ENCODE measurements at places on chromosomes 2 and 18. TPM values are rescaled to one million over a fixed set of nuclear protein-coding genes. Genes with fewer than 3 reads are reported as not detected.

GRCh38 chr2:64383016-64383591 is 70.9 kb upstream of the LGALSL start:
- no peaks in the 10 kb centered on the region for H3K36me3 ChIP-seq
- no peak for DNase-seq
- H3K27me3 ChIP-seq, result peaks cover 26% of the 10 kb centered on the region
- no peak overlapping the region for H3K27ac ChIP-seq
- H3K4me1 ChIP-seq, result no peaks in the 10 kb centered on the region

DNA sequence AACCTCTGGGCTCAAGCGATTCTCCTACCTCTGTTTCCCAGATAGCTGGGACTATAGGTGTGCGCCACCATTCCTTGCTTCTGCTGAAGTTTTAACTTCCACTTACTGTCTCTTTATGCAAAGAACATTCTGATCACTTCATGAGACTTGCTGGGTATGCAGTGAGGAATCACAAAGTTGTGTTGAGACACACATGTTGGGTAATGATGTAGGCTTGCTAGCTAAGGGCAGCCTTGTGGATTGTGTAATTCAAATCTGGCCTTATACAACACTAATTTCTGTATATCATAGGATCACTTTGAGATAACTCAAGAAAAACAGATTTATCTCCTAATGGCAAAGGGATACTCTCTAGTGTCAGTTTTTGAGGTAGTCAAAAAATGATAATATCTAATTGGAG is 24.2 kb downstream of the XRCC5 start:
- H3K27ac ChIP-seq, result no peak overlapping the region
- H3K4me3 ChIP-seq, result no peak overlapping the region
- no peak for DNase-seq
- H3K4me1 ChIP-seq, result no peaks in the 10 kb centered on the region

The IL1R2 gene
- polyA plus RNA-seq, result 1.2 TPM

DNA sequence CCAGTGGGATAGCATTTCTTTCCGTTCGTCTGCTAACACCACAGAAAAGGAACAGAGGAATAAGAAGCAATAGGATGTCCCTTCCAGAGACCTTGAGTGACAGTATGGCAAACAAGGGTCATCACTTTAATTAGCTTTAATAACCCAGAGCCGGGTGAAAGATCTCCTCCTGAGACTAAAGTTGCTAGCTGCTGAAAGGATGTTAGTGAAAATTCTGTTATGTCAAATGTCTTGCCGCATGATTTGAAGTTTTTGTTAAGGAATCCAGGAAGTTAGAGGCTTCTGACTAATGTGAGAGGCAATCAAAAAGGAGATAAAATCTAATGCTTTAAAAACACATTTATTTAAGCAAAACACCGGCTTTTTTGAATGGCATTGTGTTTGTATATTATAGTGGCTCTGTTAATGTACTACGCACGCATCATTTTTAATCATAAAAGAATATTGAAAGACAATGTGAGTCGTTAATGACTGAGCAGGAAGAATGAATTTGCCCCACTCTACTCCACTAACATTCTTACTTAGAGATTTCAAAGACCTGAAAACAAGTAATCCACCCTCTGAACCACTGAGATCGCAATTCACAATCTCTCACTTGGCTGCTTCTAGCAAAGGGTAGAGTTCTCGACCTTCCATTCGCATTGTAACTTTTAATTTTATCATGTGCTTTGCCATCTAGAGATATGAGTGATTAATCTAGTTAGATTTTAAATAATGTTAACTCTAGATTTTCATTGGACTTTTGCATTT is 536.6 kb downstream of the LRRTM4 start:
- H3K36me3 ChIP-seq, result no peaks in the 10 kb centered on the region
- DNase-seq, result no peak
- H3K4me1 ChIP-seq, result no peaks in the 10 kb centered on the region
- no peak overlapping the region for H3K4me3 ChIP-seq

- DNase-seq, result no peak
- H3K4me1 ChIP-seq, result no peaks in the 10 kb centered on the region
- H3K36me3 ChIP-seq, result no peaks in the 10 kb centered on the region
- H3K27me3 ChIP-seq, result no peaks in the 10 kb centered on the region
Measured at GRCh38 chr18:65527879-65528633, 222.8 kb upstream of the CDH7 start.

- no peak for DNase-seq
- H3K4me1 ChIP-seq, result no peaks in the 10 kb centered on the region
- H3K27ac ChIP-seq, result no peak overlapping the region
- H3K4me3 ChIP-seq, result no peak overlapping the region
Measured at GRCh38 chr2:150802635-150803034, 315.2 kb upstream of the RND3 start.

- H3K36me3 ChIP-seq, result peaks cover 11% of the 10 kb centered on the region
- H3K4me1 ChIP-seq, result no peaks in the 10 kb centered on the region
- no peak overlapping the region for H3K27ac ChIP-seq
- H3K4me3 ChIP-seq, result no peak overlapping the region
Measured at GRCh38 chr18:9862686-9863085, 23.1 kb upstream of the TXNDC2 start.

DNA sequence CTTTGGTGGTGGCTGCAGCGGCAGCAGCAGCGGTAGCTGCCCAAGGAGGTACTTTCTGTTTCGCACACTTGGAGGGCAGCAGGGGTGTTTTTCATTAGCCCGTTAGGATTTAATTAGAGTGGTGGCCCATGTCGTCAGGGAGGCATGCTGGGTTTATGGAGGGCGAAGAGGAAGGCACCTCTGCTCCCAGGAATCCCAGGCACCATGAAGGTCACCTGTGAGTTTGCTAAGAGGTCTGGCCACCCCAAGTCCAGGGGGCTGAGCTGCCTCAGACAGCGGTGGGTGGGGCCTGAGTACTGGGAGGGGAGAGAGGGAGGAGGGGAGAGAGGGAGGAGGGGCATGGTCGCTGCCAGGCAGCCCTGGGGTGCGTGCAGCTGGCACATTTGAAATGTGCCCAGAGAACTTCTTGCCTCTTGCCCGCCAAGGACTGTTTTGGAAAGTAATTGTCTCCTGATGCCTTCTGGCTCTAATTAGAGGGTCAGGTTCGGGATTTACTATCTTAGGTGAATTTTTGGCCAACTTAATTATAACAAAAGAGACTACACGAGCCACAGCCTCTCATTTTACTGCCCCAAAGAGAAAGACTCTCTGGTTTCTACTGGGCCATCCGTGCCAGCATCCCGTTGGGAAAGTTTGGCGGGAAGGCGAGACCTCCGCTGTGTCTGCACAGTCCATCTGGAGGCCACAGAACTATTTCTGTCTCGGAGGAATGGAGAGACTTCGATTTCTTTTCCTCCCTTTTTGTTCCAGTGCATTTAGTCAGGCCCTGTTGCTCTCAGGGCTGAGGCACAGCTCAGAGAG is 62.0 kb downstream of the GLI2 start:
- DNase-seq, result peak; percentile 47
- H3K27ac ChIP-seq, result 0 out of 2 replicates have a peak overlapping the region, but pooled peaks have one; percentile 3
- H3K36me3 ChIP-seq, result no peaks in the 10 kb centered on the region

The EHD3 gene
- polyA plus RNA-seq, result 27.1 TPM

The GALR1 gene
- polyA plus RNA-seq, result not detected

GRCh38 chr2:102485147-102485785 is 12.2 kb downstream of the SLC9A4 start:
- peaks cover 9% of the 10 kb centered on the region for H3K27me3 ChIP-seq
- H3K4me1 ChIP-seq, result no peaks in the 10 kb centered on the region
- H3K36me3 ChIP-seq, result no peaks in the 10 kb centered on the region
- H3K27ac ChIP-seq, result no peak overlapping the region

DNA sequence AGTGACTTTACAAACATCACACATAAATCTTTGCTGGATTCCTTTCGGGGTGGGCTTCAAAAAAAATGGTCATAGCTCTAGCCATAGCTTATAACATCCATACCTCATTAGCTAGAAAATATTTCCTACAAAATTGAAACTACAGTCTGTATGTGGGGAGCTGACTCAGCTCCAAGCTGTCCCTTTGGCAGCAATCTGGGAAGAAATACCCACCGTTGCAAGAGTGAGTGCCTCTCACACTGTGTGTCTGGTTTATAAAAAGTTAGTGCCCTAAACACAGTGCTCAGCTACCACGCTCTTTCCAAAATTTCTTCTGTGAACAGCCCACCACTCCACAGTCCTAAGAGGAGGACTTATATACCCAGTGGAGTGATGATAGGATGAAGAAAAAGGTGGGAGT is 170.1 kb downstream of the RBM43 start:
- DNase-seq, result peak; percentile 40
- no peak overlapping the region for H3K27ac ChIP-seq
- H3K4me1 ChIP-seq, result no peaks in the 10 kb centered on the region
- no peaks in the 10 kb centered on the region for H3K27me3 ChIP-seq
- no peak overlapping the region for H3K4me3 ChIP-seq

- no peak overlapping the region for H3K4me3 ChIP-seq
- no peak for DNase-seq
- no peak overlapping the region for H3K27ac ChIP-seq
- H3K4me1 ChIP-seq, result no peaks in the 10 kb centered on the region
- no peaks in the 10 kb centered on the region for H3K27me3 ChIP-seq
Measured at GRCh38 chr2:108080177-108080576, 93.9 kb downstream of the SLC5A7 start.

DNA sequence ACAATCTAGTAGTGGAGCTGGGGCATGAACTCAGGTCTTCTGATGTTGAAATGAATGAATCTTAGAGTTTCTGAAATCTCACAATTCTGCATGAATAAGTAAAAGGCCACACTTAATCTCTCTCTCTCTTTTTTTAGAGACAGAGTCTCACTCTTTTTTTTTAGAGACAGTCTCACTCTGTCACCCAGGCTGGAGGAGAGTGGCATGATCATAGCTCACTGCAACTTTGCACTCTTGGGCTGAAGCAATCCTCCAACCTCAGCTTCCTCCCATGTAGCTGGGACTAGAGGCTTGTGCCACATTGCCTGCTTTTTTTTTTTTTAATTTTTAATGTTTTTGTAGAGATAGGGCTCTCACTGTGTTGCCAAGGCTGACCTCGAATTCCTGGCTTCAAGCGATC is 68.9 kb upstream of the THOC1 start:
- no peaks in the 10 kb centered on the region for H3K4me1 ChIP-seq
- no peaks in the 10 kb centered on the region for H3K36me3 ChIP-seq

DNA sequence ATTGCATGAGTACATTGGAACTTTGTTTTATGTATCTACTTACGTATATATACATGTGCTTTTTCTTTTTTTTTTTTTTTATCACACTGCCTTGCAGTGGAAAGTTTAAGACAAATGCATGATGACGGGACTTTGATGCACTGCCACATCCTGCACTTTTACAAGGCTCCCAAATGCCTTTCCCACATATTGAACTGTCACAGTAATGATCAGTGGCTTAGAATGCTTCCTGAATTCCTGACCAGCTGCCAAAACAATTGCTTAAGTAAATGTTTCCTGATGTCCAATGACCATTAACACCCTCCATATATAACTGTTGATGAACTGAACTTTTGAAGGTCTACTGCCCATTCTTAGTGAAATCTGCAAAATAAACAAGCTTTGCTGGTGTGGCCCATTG is 60.2 kb downstream of the LYPD6B start:
- no peak overlapping the region for H3K27ac ChIP-seq
- H3K27me3 ChIP-seq, result no peaks in the 10 kb centered on the region
- H3K4me1 ChIP-seq, result peaks cover 42% of the 10 kb centered on the region
- peak; percentile 54 for DNase-seq

All from GM23248 (cell line).